T-cell (primary cell): ENCODE measurements at places on chromosomes 5 and 9. TPM values are rescaled to one million over a fixed set of nuclear protein-coding genes. Genes with fewer than 3 reads are reported as not detected.

GRCh38 chr5:35832762-35833161, 23.9 kb upstream of the IL7R start:
- DNase-seq, result no peak

DNA sequence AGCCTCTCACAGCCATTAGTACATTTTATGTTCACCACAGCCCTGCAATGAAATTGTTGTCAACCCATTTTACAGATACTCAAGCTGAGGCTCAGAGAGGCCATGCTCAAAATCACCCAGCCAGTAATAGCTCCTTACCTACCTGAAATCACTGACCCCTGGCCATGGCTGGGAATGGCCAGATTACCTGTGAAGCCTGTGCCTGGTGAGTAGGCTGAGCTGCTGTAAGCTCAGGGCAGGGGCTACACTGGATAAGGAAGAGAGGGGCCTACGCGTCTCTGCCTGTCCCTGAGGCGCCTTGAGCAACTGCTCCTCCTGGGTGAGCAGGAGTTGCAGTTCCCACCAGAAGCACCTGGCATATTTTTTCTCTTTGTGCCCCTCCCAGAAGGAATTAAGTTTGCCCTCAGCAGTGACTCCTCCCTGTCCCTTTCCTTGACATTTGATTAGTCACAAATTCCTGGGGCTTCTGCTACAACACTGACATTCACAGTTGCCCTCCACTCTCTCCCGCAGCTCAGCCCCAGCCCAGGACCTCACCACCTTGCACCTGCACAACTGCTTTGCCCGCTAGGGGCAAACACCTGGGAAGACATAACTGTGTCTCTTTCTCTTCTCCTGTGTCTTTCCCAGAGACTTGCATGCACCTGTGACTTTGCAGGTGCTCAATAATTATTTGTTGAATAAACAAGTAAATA, 5.7 kb downstream of the CLTB start:
- no peak for DNase-seq

GRCh38 chr5:170353011-170353761, 36.0 kb downstream of the KCNMB1 start:
- DNase-seq, result no peak

- no peak for DNase-seq
Observed at GRCh38 chr9:87657893-87658292, 68.0 kb upstream of the CTSL start.

MAMDC4 gene
- total RNA-seq, result 9.3 TPM
